ENCODE measurements at places on chromosomes 1 and 21. TPM values are rescaled to one million over a fixed set of nuclear protein-coding genes. Genes with fewer than 3 reads are reported as not detected.

CD5L gene
- not detected for total RNA-seq

SERTAD4 gene
- 0.72 TPM for total RNA-seq

RGS16 gene
- total RNA-seq: 2.4 TPM

CYP4A11 gene
- total RNA-seq: not detected

TFAP2E gene
- not detected for total RNA-seq

WNT9A gene
- 0.66 TPM for total RNA-seq

CLCA1 gene
- total RNA-seq: 0.22 TPM

KRTAP19-3 gene
- not detected for total RNA-seq

S100A14 gene
- total RNA-seq: not detected

WDR64 gene
- total RNA-seq: not detected

MAP3K21 gene
- total RNA-seq: 1.1 TPM

A3GALT2 gene
- not detected for total RNA-seq

CAMTA1 gene
- total RNA-seq: 49.7 TPM

SAMD11 gene
- total RNA-seq: 1.1 TPM

SLC35F3 gene
- total RNA-seq: 1.9 TPM

OR10J1 gene
- not detected for total RNA-seq

TNFRSF8 gene
- under 0.01 TPM for total RNA-seq

GJB4 gene
- total RNA-seq: not detected

USP33 gene
- 55.4 TPM for total RNA-seq

SLC1A7 gene
- total RNA-seq: 0.14 TPM

PGLYRP3 gene
- not detected for total RNA-seq

SPTA1 gene
- not detected for total RNA-seq

KIF26B gene
- 45.3 TPM for total RNA-seq

KRTAP11-1 gene
- not detected for total RNA-seq

C1QB gene
- total RNA-seq: not detected

DMBX1 gene
- total RNA-seq: not detected

OR6K3 gene
- total RNA-seq: not detected

CAMK2N1 gene
- 6.3 TPM for total RNA-seq

CACHD1 gene
- total RNA-seq: 4.2 TPM

LCE2B gene
- total RNA-seq: not detected

GTF2B gene
- 36.3 TPM for total RNA-seq

TNNI3K gene
- total RNA-seq: not detected

VANGL2 gene
- not detected for total RNA-seq

G0S2 gene
- total RNA-seq: 78.7 TPM

AMY1A gene
- not detected for total RNA-seq

CBS gene
- 101 TPM for total RNA-seq

CD247 gene
- total RNA-seq: not detected

CD52 gene
- total RNA-seq: not detected

GUCA2B gene
- total RNA-seq: not detected

CRYZL1 gene
- 24.5 TPM for total RNA-seq

ELAVL4 gene
- total RNA-seq: not detected

FAM43B gene
- not detected for total RNA-seq

ADGRB2 gene
- 14.0 TPM for total RNA-seq

CYP4Z1 gene
- total RNA-seq: not detected

SLC39A1 gene
- 117 TPM for total RNA-seq

S100A7 gene
- not detected for total RNA-seq

GBP2 gene
- 39.8 TPM for total RNA-seq

LYPD8 gene
- total RNA-seq: not detected

CASQ1 gene
- not detected for total RNA-seq

KIF17 gene
- total RNA-seq: 1.6 TPM

ENO1 gene
- 1,273 TPM for total RNA-seq

AADACL3 gene
- not detected for total RNA-seq
